ENCODE measurements at places on chromosomes 16 and 17.

- DNase-seq = no peak
Observed at GRCh38 chr16:10080051-10080772, 102.0 kb downstream of the GRIN2A start.

GRCh38 chr16:4505356-4506147, 29.4 kb downstream of the HMOX2 start:
- DNase-seq = peak; percentile 87

GRCh38 chr17:43953746-43954145, at the start of gene PYY:
TSS of gene PYY (minus strand) at chr17:43953940. CDS start at chr17:43953483, 457 bp downstream.
- DNase-seq = no peak

DNA sequence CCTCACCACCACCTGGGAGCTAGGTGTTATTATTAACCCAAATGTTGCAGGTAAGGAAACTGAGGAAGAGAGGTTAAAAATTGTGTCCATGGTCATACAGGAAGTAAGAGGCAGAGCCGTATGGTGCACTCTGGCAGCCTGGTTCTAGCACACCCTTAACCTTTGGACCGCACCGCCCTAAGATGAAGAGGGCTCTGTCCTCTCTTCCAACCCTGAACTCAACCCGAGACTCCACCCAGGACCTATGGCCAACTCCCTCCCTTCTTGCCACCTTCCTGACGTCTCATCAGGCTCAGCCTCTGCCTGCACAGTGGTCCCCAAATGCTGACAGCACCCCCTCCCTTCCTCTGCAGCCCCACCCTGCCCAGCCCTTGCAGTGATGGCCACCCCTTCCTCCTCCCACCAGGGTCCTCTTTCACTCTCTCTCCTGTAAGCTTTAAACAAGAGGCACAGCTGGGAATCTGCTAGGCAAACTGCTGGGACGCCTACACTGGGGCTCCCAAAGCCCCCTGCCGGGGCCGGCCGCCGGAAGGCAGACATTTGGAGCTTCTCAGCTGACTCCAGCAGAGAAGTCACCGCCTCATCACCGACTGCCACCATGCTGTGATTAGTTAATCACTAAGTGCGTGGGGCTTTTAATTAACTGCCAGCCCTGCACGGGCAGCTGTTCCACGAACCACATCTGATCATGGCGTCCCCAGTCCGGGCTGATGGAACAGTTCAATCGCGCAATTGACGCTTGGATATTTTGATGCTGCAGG, 16.7 kb upstream of the C16orf78 start:
- DNase-seq = no peak

DNA sequence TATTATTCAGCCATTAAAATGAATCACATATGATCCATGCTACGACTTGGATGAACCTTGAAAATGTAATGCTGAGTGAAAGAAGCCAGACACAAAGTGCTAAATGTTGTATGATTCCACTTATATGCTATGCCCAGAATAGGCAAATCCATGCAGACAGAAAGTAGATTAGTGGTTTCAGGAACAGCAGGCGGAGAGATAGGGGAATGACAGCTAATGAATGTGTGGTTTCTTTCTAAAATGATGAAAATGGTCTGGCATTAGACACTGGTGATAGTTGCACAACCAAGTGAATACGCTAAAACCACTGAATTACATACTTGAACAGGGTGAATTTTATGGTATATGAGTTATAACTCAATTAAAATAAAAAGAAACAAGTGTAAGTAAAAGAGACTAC, 121.8 kb upstream of the NOG start:
- no peak for DNase-seq
